Fibroblast of skin of abdomen (primary cell): ENCODE measurements at places on chromosomes 16 and 17.

DNA sequence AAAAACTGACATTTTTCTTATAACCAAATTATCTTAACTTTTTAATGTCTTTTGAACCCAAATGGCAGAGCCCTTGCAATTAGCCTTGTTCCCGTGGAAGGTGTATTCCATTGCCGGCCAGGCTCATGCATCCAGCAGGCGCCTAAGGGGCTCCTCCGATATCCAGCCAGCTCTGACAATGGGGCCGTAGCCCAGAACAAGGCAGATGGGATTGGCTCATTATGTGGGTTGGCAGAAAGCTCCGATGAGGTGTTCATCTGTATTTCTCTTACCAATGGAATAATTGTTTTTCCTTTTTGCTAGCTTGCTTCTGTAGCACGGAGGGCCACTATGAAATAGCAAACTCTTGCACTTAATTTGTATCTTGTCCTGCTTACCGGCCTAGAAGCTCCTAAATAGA lies 208.2 kb upstream of the CHMP6 start:
- DNase-seq, result no peak

DNA sequence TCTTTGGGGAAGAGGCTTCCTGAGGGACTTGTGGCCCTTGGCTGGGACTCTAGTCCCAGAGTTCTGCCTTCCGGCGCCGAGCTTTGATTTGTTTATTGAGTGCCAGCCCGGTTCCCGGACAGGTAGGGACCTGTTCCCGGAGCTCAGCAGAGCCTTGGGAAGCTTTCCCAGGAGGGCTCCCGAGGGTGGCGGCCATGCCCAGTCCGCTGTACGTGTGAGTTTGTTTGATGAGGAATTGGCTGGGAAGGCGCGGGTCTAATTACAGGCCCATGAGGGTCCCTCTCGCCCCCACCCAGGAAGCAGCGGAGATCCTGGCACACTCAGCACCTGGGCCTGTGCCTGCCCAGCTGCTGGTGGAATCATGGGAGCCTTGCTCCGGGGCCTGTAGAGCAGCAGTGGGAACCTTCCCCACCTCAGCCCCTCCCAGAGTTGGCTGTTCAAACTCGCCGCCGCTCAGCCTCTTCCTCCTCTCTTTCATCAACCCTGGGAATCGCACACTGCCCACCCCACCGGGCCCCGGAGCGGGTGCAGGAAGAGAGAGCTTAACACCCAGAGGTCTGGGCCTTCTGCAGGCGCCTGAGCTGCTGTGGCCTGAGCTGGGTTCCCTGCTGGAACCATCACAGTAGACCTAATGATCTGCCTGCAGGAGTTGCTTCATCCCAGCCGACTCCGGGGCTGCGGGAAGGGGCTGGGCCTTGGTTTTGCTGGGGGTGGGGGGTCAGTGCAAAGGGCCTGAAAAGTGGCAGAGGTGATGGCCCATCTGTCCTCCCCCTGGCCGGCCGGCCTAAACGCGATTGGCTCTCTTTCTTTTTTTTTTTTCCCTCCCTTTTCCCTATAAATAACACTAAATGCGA lies 313.7 kb downstream of the SEC14L1 start:
- no peak for DNase-seq

DNA sequence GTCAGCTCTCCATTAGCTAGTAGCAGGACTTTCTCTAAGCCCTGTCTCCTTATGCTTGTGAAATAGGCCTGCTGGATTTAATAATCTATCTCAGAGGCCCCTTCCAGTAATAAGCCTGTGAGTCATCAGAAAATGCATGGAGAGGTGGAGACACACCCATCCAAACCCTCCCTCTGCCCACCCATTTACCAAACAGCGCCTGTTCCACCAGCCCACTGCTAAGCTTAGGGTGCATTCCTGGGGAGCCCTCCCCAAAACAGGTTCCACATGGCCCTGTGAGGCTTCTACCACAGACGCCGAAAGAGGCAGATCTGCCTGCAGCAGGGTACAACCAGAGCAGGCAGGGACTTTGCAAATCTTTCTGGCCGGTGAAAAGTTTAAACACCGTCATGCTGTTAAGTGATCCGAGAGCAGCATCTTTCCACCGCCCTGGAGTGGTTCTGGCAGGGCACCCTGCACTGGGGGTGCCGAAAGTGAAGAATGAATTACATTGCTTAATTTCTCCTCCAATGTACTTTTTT lies 99.3 kb downstream of the GAS7 start:
- DNase-seq, result peak; percentile 93

- no peak for DNase-seq
Measured at GRCh38 chr16:15573274-15573895, 69.6 kb downstream of the MARF1 start.

DNA sequence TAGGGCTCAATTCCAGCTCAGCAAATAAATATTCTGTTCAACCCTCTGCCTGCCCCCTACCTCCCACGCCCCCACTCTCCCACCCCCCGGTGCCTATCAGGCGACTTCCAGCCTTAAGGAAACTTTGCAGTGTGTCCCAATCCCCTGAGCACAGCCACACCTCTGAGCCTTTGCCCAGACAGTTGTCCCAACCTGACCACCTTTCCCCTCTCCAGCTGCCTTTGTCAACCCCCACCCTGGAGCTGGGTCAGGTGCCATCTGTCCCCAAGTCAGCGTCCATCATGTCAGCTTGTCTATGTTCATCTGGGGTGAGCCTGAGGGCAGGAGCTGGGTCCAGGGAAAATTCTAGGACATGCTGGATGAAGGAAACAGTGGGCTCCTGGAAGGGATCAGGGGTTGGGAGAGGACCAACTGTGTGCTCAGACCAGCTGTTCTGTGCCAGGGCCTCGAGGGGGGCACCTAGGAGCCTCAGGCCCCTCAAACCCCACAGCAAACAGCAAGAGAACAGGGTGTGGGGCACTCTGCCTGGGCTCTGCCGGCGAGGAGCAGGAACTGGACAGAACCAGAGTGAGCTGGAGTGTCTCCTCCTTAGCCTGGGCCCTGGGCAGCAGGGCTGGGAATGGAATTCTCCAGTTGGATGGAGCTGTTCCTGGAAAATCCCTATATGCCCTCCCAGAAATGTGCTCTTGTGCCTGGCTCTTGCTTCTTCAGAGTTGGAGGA lies 17.8 kb downstream of the CDH16 start:
- no peak for DNase-seq

- no peak for DNase-seq
Measured at GRCh38 chr17:77592106-77592865, 366.2 kb upstream of the TNRC6C start.

DNA sequence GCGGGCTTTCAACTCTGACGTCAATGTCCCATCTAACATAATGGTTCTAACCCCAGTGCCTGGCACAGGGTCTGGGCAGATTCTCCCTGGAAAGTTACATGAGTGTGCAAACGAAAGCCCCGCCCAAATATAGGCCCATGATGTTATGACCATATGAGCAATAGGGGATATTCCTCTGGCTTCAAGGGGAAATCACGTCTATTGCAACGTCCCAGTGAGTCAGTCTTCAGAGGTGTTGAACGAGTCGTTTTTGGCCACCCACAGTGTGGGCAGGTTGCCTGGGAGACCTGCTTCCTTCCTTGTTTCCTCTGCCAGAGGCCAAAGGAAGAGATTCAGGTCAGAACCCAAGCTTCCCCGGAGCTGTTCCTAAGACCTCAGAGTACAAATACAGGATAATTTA lies 30.3 kb downstream of the PIK3R5 start:
- DNase-seq, result no peak

- DNase-seq, result peak; percentile 52
Measured at GRCh38 chr16:89210904-89211515, 6.5 kb upstream of the ZNF778 start.

DNA sequence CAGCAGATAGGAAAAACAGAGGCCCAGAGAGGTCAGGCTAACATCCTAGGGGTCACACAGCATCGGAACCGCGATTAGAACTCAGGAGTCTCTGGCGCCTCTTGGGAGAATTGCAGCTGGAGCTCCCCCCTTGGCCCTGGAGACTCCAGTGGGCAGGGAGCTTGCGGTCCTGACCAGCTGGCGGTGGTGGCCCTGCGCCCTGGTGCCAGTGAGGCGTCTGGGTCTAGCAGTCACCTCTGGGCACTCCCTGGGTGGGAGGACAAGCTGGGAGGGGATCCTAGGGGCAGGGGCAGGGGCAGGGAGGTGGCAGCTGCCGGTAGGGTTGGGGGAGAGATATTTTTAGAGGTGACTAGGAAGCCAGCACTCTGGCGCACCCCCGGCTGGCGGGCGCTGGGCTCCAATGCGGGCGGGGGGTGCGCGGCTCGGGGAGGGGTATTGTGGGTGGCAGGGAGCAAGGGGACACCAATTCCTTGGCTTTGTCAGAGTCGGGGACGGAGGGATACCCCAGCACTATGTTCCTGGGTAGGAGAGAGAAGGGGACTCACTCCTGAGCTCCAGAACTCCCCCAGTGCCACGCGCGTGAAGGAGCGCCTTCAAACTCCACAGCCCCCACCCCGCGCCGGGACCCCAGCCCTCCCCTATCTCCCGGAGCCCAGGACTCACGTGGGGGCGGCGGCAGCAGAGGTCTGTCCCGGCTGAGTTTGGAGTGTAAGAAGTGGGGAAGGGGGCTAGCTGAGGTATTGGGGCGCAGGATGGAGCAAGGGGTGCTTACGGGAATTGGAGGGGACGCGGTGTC lies 584 bp downstream of the PHOSPHO1 start:
- no peak for DNase-seq

- DNase-seq, result no peak
Measured at GRCh38 chr17:79062691-79063090, 11.9 kb upstream of the ENGASE start.

- DNase-seq, result peak; percentile 69
Measured at GRCh38 chr17:78379131-78379491, 662 bp downstream of the PGS1 start.

DNA sequence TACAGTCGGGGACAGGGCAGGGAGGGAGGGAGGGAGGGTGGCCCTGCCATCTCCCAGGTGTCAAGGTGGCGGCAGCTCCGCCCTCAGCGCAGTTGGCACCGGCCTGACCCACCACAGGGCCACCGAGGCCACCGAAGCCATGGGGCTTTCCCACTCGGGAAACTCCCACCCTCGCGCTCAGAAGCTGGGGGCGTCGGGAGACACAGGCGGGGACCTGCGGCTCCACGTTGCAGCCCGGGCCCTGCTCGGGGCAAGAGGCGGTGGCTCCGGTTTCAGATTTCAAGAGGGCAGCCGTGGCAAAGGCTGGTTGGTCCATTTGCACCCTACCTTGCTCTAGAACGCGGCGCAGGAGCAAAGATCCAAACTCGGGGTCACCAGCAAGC lies 544 bp downstream of the CYB561 start:
- no peak for DNase-seq

- peak; percentile 98 for DNase-seq
Measured at GRCh38 chr16:12158428-12158827, 181.9 kb downstream of the SNX29 start.

- DNase-seq, result peak; percentile 46
Measured at GRCh38 chr16:80084614-80085013, 456.2 kb upstream of the DYNLRB2 start.

- DNase-seq, result peak; percentile 50
Measured at GRCh38 chr17:43671031-43671692, 9.4 kb upstream of the MEOX1 start.

GRCh38 chr16:82195917-82196494 lies 26.0 kb upstream of the MPHOSPH6 start:
- DNase-seq, result no peak

GRCh38 chr16:84532291-84532724 lies 27.8 kb upstream of the MEAK7 start:
- peak; percentile 96 for DNase-seq

DNA sequence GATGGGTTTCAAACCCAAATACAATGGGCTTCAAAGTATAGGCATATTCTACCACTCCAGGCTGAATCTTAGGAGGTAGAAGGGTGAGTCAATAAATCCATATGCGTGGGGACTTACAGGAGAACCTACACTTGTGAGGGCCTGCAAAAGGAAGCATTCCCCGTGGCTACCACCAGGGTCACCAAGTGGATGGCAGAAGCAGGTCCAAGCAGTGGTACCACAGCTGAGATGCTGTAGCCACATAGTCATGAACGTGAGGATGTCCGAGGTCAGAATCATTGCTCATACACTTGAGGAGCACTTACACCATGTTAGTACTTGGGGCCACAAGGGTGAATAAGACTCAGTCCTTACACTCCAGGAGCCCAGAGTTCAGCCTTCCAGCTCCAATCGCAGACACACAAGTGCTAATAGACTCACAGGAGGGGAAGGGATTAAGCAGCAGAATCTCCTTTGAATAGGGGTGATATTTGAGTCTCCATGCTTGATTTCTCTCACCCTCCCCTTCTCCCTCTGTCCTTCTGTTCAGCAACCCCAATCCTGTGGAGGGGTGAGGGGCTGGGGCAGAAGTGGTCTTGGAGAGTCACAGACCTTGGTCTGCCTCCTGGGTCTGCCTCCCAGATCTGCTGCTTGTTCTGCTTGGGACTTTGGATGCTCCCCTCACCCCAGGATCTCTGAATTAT lies 42.5 kb upstream of the ASIC2 start:
- DNase-seq, result no peak

- no peak for DNase-seq
Measured at GRCh38 chr17:76738468-76738850, 540 bp downstream of the MFSD11 start.

- DNase-seq, result peak; percentile 28
Measured at GRCh38 chr17:76265624-76266243, 586 bp downstream of the UBALD2 start.

DNA sequence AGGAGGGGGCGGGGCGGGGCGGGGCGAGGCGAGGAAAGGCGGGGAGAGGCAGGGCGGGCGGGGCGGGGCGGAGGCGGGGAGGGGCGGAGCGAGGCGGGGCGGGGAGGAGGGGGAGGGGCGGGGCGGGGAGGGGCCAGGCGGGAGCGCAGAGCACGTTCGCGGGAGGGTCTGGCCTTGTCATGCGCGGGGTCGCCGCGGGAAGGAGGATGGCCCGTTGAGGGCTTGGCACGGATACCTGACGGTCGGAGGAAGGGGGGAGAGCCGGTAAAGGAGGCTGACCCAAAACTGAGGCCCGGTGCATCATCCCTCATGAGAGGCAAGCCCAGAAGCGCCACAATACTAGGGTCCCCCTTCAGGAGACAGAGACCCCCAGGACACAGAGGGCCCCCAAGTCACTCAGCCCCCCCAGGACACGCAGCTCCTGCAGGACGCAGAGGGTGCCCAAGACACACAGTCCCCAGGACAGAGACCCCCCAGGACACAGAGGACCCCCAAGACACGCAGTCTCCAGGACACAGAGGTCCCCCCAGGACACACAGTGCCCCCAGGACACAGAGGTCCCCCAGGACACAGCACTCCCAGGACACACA lies 593 bp upstream of the WDR45B start:
- DNase-seq, result no peak

GRCh38 chr17:17391668-17392370 lies 85.0 kb upstream of the MED9 start:
- DNase-seq, result no peak

- DNase-seq, result peak; percentile 57
Measured at GRCh38 chr17:55735731-55736405, 13.2 kb upstream of the TMEM100 start.

GRCh38 chr17:74601944-74602572 lies 10.0 kb upstream of the CD300LD start:
- peak; percentile 8 for DNase-seq

GRCh38 chr17:41212524-41213169 lies 13.8 kb upstream of the KRTAP9-2 start:
- no peak for DNase-seq

DNA sequence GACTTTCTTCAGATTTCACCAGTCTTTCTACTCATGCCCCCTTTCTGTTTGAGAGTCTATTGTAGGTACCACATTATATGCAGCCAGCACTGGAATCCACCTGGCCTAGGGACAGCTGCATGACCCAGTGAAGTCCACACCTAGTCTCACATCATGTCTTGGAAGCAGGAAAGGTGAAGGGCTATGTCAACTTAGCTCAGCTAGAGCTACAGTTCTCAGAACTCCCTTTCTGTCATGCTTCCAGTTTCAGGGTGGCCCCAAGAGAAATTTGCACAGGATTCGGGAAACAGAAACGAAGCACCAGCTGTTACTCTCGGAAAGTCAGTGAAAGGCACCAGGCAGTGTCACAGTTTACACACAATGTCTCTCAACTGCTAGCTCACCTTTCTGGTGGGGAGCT lies 51.6 kb upstream of the NLRP1 start:
- DNase-seq, result no peak
